ENCODE measurements at places on chromosomes 3 and 15.

DNA sequence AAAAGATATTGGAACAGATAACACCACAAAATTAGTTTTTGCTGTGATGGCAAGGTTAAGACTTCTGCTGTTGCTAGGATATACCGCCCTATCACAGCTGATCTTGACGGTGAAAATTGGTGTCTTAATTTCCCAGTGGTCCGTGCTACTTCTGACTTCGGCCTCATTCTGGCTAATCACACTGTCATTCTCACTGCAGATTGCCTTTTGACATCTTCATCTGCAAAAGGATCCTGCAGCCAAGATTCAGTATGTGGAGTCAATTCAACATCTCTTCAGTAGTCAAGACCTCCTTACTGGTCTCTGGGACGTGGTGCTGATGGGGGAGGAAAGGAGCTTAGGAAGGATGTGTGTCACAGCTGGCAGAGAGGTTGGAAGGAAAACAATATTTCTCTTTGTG lies 438.6 kb downstream of the WDR72 start:
- no peak for DNase-seq

- no peak for DNase-seq
Measured at GRCh38 chr15:79400650-79401049, 31.5 kb upstream of the MINAR1 start.

- DNase-seq: peak; percentile 22
Measured at GRCh38 chr3:194532591-194532990, 45.8 kb upstream of the ATP13A3 start.

DNA sequence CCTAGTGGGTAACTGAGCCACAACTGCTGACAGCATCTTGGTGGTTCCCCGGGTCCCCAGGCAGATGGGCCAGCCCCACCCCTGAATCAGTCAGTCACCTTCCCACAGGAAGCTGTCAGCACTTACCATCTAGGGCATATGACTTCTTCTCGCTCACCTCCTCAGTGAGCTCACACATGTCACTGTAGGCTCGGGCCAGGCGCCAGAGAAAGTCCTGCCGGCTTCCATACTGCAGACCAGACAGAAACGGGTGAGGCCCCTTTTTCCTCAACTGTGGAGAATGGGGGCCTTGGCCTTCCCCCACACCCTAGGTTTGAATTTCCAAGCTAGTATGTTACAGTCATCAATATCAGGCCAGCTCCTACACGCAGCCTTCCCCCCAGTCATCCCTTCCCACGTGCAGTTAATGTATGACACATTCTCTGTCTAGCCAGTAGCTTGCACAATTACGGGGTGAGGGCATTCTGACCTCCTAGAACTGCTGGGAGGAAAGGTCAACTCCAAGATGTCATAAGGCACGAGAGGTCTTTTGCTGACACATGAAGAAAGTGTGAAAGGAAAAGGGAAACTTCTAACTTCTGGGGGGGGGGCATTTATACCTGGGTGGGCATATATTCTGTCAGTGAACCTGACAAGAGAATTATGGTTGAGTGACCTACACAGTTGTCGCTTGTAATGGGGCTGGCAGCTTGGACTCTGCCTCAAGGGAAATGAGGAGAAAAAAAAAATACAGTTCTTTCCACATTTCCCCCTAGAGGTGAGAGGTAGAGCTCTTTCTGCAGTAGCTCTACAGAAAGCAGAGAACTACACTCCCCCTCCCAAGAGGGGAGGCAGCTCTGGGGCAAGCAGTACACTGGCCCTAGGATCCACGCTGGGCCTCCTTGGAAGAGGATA lies 10.9 kb downstream of the RMDN3 start:
- DNase-seq: peak; percentile 77

DNA sequence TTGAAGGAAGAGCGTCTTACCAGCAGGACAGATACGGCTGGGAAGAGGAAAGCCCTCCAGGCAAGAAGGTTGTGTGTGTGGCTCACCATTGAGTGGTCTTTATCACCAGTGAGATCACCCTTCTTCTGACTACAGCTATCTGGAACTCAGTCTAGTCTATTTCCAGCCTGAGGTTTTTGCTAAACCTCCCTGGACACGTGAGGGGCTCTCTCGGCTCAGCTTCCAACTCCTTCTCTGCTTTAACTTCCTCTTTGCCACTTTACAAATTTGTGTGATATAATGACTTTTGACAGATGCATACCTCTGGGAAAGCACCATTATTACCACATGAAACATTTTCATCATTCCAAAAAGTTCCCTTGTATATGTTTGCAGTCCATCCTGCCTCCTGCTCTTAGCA lies 15.3 kb upstream of the ROPN1 start:
- peak; percentile 27 for DNase-seq
